ENCODE measurements at places on chromosomes 16 and 17.

DNA sequence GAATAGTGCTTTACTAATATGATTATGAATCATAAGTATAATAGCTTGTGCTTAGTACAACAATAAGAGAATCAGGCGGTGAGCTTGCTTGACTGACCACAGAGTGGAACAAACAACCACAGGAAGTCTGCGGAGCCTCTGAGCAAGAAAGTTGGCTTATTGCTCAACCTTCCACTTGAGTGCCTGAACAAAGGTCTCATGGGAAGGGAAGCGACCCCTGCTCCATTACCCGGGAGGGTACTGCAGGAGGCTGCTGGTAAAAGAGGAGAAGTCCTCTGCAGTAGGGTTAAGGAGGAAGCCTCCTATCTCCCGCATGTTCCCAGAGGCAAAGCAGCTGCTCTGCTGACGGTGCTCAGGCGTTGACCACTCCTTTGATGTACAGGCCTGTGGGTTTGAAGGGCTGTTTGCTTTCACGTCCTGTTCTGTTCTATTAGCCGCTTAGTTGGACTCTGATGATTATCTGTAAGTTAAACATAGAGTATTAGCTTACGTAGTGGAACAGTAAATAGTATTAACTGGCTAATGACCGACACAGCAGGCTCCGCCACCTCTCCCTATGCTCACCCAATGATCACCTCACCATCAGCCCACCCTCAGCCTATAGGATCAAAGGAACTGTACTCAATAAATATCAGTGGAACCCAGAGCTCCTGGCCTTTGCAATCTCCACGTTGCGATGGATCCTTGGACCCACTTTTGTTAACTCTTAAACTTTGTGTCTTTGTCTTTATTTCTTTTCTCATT, 17.5 kb downstream of the ALOX15B start:
- no peaks in the 10 kb centered on the region for H3K36me3 ChIP-seq
- no peak overlapping the region for H3K4me3 ChIP-seq
- H3K4me1 ChIP-seq, result peaks cover 8% of the 10 kb centered on the region
- H3K27me3 ChIP-seq, result peaks cover 4% of the 10 kb centered on the region

DNA sequence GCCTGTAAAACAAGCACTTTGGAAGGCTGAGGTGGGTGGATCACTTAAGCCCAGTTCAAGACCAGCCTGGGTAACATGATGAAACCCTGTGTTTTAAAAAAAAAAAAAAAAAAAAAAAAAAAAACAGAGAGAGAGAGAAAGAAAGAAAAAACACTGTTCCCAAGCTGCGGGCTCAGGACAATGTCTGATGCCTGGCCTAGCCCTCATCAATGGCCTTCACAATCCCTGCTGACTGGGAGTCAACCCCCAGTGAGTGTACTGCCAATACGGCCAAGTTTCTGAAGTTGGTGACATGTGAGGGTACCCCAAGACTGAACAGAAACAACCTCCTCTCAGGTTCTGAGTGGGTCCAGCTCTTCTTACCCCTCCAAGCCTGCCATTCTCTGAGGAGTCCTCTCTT, 116.5 kb downstream of the ZNF778 start:
- DNase-seq, result no peak
- H3K27me3 ChIP-seq, result no peaks in the 10 kb centered on the region
- H3K4me1 ChIP-seq, result peaks cover 89% of the 10 kb centered on the region

- no peak overlapping the region for H3K4me3 ChIP-seq
- DNase-seq, result no peak
- H3K36me3 ChIP-seq, result no peaks in the 10 kb centered on the region
- H3K4me1 ChIP-seq, result peaks cover 15% of the 10 kb centered on the region
Measured at GRCh38 chr17:39352511-39352910, 48.9 kb downstream of the FBXL20 start.

DNA sequence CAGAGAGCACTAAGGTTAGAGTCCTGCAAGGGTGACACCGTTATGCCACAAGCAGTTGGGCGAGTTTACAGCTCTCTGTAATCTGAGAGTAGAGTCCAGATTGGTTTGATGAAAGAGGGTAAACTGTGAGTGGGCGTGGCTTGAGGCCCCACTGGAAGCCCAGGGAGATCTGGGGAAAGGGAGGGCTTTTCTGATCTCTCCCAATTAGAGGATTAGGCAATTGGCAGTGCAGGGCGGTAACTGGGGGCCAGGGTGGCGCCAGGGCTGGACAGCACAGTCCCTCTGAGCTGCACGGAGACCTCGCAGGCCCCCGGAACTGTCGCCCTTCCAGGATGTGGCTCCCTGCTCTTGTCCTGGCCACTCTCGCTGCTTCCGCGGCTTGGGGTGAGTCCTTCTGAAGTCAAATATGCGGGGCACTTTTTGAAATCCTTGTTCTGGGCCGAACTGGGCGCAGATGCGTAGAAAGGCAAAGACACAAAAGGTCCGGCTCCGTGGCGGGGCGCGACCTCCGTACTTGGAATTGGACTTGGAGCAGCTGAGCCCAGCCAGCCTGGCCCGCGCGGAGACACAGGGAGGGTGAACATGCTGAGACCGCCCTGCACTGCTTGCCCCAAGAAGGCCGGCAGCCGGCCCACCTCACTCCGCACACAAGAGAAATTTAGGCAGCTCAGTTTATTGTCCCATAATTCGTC, 72.4 kb downstream of the CES1 start:
- no peak for DNase-seq
- no peak overlapping the region for H3K4me3 ChIP-seq
- no peaks in the 10 kb centered on the region for H3K27me3 ChIP-seq
- H3K4me1 ChIP-seq, result no peaks in the 10 kb centered on the region
- no peaks in the 10 kb centered on the region for H3K36me3 ChIP-seq

DNA sequence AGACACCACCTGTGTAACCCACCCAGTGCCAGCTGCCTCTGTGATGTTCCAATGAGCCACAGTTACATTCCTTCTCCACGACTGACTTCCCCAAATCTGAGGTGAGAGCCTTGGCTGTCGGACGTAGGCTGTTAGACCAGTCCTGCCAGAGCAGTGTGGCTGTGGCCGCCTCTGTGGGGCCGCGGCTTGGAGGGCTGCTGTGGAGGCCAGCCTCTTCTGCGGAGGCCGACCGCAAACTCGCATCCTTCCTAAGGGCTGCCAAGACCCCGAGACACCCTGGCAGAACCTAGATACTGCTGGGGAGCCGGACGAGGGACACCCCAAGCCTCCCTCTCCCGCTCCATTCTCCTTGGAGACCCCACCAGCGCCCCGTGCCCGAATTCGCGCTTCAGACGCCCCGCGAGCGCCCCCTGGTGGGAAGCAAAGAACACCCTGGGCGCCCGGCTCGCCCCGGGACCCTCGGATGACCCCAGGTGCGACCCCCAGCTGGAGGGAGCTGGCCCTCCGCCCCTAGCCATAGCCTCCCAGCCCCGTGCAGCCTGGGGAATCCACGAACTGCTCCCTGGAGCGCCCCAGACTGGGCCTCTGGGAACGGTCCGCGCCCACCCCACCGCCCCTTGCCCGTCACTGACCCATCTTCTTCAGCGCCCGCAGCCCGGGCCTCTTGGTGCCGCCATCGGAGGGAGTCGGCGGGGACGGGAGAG, 547 bp downstream of the PLCD3 start:
- peak overlapping the region; percentile 99 for H3K4me3 ChIP-seq
- DNase-seq, result no peak
- no peaks in the 10 kb centered on the region for H3K27me3 ChIP-seq
- H3K4me1 ChIP-seq, result peaks cover 63% of the 10 kb centered on the region
- H3K27ac ChIP-seq, result peak overlapping the region; percentile 98
- no peaks in the 10 kb centered on the region for H3K36me3 ChIP-seq

DNA sequence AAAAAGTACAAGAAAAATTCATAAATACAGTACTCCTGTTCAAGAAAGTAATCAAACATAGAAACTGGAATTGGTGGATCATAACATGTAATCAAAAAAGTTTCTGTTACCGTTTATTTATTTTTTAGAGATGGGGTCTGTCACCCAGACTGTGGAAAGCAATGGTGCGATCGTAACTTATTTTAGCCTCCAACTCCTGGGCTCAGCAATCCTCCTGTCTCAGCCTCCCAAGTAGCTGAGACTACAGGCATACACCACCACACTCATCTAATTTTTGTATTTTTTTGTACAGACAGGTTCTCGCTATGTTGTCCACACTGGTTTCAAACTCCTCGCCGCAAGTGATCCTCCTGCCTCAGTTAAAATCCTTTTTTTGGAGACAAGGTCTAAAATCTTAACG, 22.5 kb downstream of the ARHGAP17 start:
- H3K4me1 ChIP-seq, result peaks cover 76% of the 10 kb centered on the region
- H3K27ac ChIP-seq, result no peak overlapping the region
- H3K36me3 ChIP-seq, result no peaks in the 10 kb centered on the region
- no peak overlapping the region for H3K4me3 ChIP-seq
- DNase-seq, result no peak

GRCh38 chr16:9016824-9017223, 53.1 kb upstream of the USP7 start:
- no peaks in the 10 kb centered on the region for H3K36me3 ChIP-seq
- no peak for DNase-seq
- H3K27me3 ChIP-seq, result no peaks in the 10 kb centered on the region
- no peak overlapping the region for H3K27ac ChIP-seq

GRCh38 chr16:50712560-50712898, 19.1 kb downstream of the NOD2 start:
- no peak for DNase-seq
- no peaks in the 10 kb centered on the region for H3K36me3 ChIP-seq

- DNase-seq, result no peak
- H3K27ac ChIP-seq, result no peak overlapping the region
- H3K4me1 ChIP-seq, result peaks cover 37% of the 10 kb centered on the region
- H3K27me3 ChIP-seq, result no peaks in the 10 kb centered on the region
- peak overlapping the region; percentile 3 for H3K4me3 ChIP-seq
Measured at GRCh38 chr17:81429821-81430551, 34.7 kb downstream of the BAHCC1 start.

GRCh38 chr17:32116937-32117336, 25.4 kb upstream of the RHOT1 start:
- no peaks in the 10 kb centered on the region for H3K36me3 ChIP-seq
- no peaks in the 10 kb centered on the region for H3K27me3 ChIP-seq
- H3K4me3 ChIP-seq, result no peak overlapping the region
- DNase-seq, result no peak
- H3K4me1 ChIP-seq, result peaks cover 2% of the 10 kb centered on the region
- H3K27ac ChIP-seq, result no peak overlapping the region

GRCh38 chr17:14739656-14740431, 439.0 kb downstream of the HS3ST3B1 start:
- H3K4me1 ChIP-seq, result peaks cover 24% of the 10 kb centered on the region
- H3K36me3 ChIP-seq, result no peaks in the 10 kb centered on the region
- H3K27ac ChIP-seq, result no peak overlapping the region
- DNase-seq, result no peak
- H3K27me3 ChIP-seq, result no peaks in the 10 kb centered on the region

- H3K27me3 ChIP-seq, result no peaks in the 10 kb centered on the region
- peaks cover 100% of the 10 kb centered on the region for H3K36me3 ChIP-seq
- no peaks in the 10 kb centered on the region for H3K4me1 ChIP-seq
- H3K27ac ChIP-seq, result no peak overlapping the region
Measured at GRCh38 chr17:28684963-28685362, 23.0 kb downstream of the SUPT6H start.

DNA sequence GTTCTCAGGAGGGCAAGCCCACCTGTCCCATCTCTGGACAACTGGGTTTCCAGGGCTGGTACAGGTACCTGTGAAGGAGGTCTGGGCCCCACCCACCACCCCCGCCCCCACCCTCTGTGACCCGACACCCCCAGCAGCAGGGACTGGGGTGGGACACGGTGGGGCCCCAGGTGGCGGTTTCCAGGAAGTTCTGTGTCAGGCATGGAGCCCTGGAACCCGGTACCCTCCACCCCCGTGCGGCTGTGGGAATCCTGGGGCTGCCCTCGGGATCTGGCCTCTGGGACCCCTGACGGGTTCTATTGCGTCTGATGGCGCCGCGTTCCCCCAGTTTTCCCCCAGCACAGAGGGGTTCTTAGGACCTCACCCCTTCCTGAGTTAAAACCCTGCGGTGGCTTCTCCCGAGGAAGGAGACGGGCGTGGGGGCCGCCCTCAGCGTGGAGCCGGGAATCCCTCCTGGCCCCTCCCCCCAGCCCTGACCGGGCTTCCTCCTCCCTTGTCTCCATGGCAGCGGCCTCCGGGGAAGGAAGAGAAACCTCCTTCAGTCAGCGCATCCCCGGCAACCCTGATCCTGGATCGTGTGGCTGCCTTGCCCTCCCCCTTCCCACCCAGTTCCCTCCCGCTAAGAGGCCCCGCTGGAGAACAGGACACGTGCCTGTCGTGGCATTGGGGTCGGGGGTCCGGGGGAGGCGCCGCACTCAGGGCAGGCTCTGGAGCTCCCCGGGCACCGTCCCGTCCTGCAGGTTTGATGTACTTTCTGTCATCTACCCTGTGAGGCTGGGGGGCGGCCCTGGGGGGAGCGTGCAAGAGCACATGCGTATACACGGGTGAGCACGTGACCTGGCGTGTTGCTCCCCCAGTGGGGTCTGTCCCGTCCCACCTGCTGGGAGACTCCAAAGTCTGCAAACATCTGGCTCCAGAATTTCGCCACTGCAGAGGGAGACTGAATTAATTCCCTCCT, 30.3 kb downstream of the CACNA1H start:
- no peaks in the 10 kb centered on the region for H3K27me3 ChIP-seq
- no peaks in the 10 kb centered on the region for H3K36me3 ChIP-seq
- DNase-seq, result no peak
- peaks cover 28% of the 10 kb centered on the region for H3K4me1 ChIP-seq

DNA sequence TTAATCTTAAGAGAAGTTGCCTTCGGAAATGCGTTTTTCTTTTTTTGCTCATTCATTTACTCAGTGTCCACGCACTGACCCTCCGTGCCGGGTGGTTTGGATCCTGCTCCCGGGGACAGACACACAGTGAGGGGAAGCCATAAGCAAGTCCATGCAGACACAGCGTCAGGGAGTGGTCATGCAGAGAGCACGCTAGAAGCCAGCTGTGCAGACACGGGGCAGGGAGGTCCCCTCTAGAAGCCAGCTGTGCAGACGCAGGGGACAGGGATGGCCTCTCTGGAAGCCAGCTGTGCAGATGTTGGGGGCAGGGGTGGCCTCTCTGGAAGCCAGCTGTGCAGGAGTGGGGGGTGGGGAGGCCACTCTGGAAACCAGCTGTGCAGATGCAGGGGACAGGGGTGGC, 4.8 kb downstream of the GAA start:
- peaks cover 32% of the 10 kb centered on the region for H3K4me1 ChIP-seq
- H3K27ac ChIP-seq, result no peak overlapping the region
- no peak for DNase-seq
- no peak overlapping the region for H3K4me3 ChIP-seq
- no peaks in the 10 kb centered on the region for H3K27me3 ChIP-seq
